Heart left ventricle (tissue), 16 donors: ENCODE measurements at places on chromosomes 16 and 17.

- no peak overlapping the region for H3K27ac ChIP-seq
- no peak for DNase-seq
- H3K4me3 ChIP-seq: no peak overlapping the region
- no peaks in the 10 kb centered on the region for H3K27me3 ChIP-seq
- no peaks in the 10 kb centered on the region for H3K4me1 ChIP-seq
Observed at GRCh38 chr17:66915204-66915611, 49.3 kb upstream of the CACNG4 start.

DNA sequence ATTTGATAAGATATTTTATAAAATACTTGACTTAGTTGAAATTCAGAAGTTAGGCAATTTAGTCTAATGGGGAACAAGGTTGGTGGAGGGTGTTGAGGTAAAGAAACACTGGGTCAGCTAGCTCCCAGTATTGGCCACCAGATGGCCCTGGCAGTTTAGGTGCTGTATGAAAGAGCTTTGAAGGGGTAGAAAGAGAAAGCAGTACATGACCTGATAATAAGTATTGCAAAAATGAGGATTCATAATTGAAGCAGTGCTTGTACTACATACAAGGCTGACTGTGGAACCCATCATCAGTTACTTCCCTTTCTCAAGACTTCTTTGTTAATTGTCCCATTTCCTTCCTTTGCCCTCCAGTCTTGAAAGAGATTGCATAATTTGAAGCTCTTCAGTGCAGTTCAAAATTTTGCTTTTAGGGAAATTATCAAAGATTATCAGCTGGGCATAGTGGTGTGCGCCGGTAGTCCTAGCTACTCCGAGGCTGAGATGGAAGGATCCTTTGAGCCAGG is 29.4 kb downstream of the TANC2 start:
- DNase-seq: no peak
- H3K27me3 ChIP-seq: no peaks in the 10 kb centered on the region
- peaks cover 20% of the 10 kb centered on the region for H3K4me1 ChIP-seq

GRCh38 chr17:7078711-7079110 is 1.3 kb downstream of the CLEC10A start:
- H3K4me1 ChIP-seq: no peaks in the 10 kb centered on the region
- no peak overlapping the region for H3K27ac ChIP-seq
- no peak for DNase-seq
- no peaks in the 10 kb centered on the region for H3K27me3 ChIP-seq
- H3K36me3 ChIP-seq: no peaks in the 10 kb centered on the region
- peak overlapping the region; percentile 35 for H3K4me3 ChIP-seq

DNA sequence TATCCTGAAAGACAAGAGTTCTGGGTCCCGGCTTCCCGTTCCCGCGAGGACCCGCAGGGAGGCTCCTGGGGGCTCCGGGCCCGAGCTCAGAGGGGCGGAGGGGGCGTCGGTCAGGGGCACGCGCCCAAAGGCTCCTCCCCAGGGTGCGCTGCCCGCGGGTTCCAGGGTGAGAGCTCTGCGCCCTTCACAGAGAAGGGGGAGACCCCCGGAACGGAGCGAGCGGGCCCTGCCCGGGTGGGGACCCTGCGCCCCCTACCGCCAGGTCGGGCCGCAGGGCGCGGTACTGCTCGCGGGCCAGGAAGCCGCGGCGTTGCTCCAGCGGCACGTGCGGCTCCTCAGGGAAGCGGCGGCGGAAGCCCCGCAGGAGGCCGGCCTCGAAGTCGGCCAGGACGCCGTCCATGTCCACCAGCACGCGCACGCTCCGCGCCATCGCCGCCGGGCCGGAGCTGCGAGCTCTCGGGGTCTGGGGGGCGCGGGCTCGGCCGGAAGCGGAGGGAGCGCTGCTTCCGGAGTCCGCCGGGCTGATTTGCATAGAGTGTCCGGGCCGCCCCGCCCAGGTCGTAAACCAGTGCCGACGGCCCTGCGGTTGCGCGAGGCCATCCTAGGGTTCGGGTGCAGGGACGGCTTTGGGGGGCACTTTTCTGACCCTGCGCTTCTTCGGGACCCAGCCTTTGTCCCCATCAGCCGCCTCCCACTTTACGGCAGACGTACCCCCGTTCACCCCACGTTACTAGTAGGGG is at the start of gene NT5C:
NT5C (minus strand) TSS at position 465 of the 740 bp plus-strand sequence; CDS start at position 430, 35 bp downstream.
- H3K27ac ChIP-seq: peak within 1 kb of the TSS; percentile 83
- H3K27me3 ChIP-seq: no peaks in the 10 kb centered on the region
- peaks cover 9% of the 10 kb centered on the region for H3K4me1 ChIP-seq

GRCh38 chr17:11991461-11991860 is 5.8 kb downstream of the ZNF18 start:
- H3K4me1 ChIP-seq: peaks cover 7% of the 10 kb centered on the region
- H3K4me3 ChIP-seq: no peak overlapping the region
- no peak overlapping the region for H3K27ac ChIP-seq
- no peak for DNase-seq
- no peaks in the 10 kb centered on the region for H3K27me3 ChIP-seq

DNA sequence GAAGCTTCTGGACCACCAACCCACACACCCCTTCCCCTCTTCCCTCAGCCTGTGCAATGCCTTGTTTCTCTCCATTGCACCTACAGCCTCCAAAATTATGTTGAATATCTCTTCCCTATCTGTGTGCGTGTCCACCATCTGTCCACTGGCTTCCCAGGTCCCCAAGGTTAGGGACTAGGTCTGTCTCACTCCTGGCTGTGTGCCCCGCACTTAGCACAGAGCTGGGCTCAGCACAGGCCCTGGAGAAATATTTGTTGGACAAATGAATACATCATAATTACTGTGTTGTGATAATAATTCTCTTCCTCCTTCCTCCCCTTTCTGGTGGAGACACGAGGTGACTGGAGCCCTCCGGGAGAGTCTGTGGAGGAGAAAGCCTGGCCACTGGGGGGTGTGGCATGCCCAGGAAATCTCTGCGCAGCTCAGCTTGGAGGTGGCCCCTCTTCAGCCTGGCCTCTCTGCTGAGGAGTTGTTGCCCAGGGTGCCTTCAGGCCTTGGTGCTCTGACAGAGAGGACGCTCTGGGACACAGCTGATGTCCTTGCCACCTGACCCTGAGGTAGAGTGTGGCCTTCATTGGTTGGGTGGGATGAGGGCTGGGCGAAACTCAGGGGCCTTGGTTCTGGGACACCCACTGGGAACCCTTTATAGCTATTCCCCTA is 3.3 kb upstream of the BRD7 start:
- DNase-seq: no peak
- H3K4me1 ChIP-seq: peaks cover 14% of the 10 kb centered on the region
- no peaks in the 10 kb centered on the region for H3K36me3 ChIP-seq
- no peak overlapping the region for H3K27ac ChIP-seq

GRCh38 chr17:76998839-76999238 is 130.6 kb downstream of the MGAT5B start:
- peaks cover 35% of the 10 kb centered on the region for H3K27me3 ChIP-seq
- no peak overlapping the region for H3K27ac ChIP-seq
- no peaks in the 10 kb centered on the region for H3K36me3 ChIP-seq
- DNase-seq: no peak
- no peak overlapping the region for H3K4me3 ChIP-seq

DNA sequence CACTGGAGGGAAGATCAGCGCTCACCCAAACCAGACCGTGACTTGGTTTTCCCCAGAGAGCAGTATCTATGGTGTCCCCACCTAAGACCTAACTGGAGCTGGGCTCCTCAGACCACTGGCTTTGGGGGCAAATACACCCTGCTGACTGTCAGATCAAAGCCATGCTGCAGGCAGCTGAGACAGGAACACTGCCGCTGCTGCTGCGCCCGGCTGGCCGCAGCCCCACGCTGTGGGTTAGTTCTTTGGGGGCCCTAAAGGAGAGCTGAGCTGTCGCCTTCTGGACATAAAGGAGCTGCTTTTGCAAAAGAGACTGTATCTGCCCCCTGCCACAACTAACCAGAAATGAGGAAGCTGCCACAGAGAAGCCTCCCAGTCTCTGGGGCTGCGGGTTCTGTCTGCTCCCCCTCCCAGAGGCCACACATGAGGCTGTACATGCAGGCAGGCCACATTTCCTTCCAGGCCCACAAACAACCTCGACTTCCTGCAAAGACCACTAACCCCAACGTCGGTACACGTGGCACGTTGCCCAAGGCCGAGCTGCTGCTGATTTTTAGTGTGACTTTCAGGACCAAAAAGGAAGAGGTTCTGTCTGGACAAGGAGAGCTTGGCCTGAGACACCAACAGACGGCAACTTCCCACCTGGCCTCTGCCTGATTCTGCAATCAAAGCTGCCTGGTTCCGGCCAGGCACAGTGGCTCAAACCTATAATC is 18.2 kb upstream of the ABR start:
- peaks cover 10% of the 10 kb centered on the region for H3K4me1 ChIP-seq
- H3K4me3 ChIP-seq: no peak overlapping the region
- no peaks in the 10 kb centered on the region for H3K36me3 ChIP-seq
- DNase-seq: peak; percentile 90
- H3K27me3 ChIP-seq: no peaks in the 10 kb centered on the region
- no peak overlapping the region for H3K27ac ChIP-seq

DNA sequence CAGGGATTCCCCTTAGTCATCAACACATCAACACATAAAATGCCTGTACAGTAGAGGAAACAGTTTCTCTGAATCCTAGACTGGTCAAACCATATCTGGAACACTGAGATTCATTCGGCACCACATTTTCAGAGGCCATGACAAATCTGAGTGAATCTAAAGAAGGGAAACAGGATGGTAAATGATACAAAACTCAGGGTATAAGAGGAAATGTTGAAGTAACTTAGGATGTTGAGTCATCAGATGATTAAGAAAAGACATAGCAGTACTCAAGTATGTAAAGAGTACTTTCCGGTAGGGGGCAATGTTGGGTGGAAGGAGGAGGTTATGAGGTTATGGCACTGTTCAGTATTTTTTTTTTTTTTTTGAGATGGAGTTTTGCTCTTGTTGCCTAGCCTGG is 358.5 kb upstream of the PMFBP1 start:
- no peak overlapping the region for H3K4me3 ChIP-seq
- no peak for DNase-seq
- no peak overlapping the region for H3K27ac ChIP-seq
- no peaks in the 10 kb centered on the region for H3K36me3 ChIP-seq
- no peaks in the 10 kb centered on the region for H3K4me1 ChIP-seq

DNA sequence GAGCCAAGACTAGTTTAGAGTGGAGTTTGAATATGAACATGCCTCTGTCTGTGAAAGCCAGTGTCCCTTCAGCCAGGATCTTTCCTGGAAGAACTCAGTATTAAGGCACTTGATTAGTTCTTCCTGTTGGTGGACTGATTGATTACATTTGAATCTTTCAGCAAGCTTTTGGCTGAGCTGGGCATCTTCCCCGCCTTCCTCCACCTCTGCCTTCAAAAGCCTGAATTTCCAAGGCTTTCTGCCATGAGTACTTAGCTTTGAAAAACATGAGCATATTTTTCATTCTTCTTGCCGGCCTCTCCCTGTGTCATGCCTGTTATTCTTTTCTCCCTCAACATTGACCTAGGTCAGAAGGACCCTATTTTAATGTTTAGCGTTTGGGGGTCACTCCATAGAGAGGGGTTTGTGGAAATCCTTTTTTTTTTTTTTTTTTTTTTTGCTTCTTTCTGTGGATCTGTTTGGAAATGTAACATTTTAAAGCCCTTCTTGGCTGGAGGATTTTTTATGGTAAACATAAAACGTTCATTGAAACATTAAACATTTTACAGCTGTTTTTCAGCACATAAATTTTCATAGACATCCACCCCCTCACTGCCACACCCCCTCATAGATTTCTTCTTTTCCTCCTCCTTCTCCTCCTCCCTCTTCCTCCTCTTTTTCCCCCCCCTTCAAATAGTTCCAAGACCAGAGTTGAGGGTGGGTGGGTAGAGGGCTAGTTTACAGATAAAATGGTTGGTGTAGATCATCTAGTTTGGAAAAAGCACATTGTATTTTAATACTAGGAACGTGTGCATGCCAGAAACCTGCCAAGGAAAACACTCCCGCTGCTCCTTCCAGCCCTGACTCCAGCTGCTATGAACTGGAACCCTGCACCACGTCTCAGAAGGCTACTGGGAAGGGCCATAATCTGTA is 645.9 kb downstream of the WWOX start:
- H3K4me1 ChIP-seq: no peaks in the 10 kb centered on the region
- H3K27ac ChIP-seq: no peak overlapping the region
- no peak overlapping the region for H3K4me3 ChIP-seq
- no peak for DNase-seq

- no peak overlapping the region for H3K27ac ChIP-seq
- peaks cover 23% of the 10 kb centered on the region for H3K36me3 ChIP-seq
- H3K27me3 ChIP-seq: no peaks in the 10 kb centered on the region
- H3K4me1 ChIP-seq: no peaks in the 10 kb centered on the region
Observed at GRCh38 chr16:74936902-74937560, 47.9 kb downstream of the WDR59 start.

GRCh38 chr16:74724820-74725549 is 24.3 kb upstream of the MLKL start:
- no peaks in the 10 kb centered on the region for H3K36me3 ChIP-seq
- no peak for DNase-seq
- H3K27me3 ChIP-seq: no peaks in the 10 kb centered on the region
- H3K4me1 ChIP-seq: no peaks in the 10 kb centered on the region
- H3K27ac ChIP-seq: no peak overlapping the region
- H3K4me3 ChIP-seq: no peak overlapping the region

DNA sequence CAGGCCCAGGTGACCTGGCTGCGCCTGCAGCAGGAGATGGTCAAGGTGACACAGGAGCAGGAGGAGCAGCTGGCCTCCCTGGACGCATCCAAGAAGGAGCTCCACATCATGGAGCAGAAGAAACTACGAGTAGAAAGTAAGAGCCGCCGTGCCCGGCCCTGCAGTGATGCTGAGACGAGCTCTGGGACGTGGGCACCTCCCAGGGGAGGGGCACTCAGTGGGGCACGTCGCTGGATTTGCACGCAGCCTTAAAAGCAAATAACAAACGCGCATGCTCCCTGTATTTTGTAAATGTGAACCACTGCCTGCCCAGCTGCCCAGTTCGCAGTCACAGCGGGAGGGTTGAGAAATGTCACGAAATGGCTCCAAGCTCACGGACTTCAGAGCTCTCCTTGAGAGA is 15.3 kb upstream of the GAA start:
- H3K27me3 ChIP-seq: no peaks in the 10 kb centered on the region
- H3K36me3 ChIP-seq: no peaks in the 10 kb centered on the region
- H3K27ac ChIP-seq: no peak overlapping the region
- H3K4me3 ChIP-seq: no peak overlapping the region

DNA sequence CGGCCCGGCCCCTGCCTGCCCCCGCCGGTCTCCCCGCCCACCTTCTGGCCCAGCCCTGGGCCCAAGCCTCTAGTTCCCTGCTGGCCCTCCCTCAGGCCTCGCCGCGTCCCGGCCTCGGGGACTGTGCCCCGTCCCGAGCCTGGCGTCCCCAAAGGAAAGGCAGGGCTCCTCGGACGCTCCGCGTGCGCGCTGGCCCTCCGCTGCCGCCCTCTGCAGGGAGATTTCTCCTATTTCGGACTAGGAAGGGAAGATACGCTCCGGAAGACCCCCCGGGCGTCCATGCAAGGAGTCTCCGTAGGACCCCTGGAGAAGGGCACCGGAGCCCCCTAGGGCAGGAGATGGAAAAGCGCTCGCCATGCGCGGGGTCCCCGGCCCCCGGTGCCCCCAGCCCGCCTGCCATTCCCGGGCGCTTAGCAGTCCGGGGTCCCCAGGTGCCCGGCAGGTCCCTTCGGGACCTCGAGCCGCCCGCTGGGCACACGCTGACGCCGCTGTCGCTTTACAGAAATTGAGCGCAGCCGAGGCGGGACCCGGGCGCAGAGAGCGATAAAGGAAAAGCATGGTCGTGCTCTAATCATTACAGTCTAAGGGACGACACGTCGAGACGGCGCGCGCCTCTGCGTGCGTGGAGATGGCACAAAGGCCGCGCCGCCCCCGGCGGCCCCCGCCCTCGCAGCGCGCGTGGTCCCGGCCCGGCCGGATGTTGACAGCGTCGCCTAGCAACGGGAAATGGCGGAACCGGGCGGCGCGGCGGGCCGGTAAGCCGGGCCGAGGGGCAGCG is at the start of gene CCDC40:
CCDC40 (plus strand) TSS at position 706 of the 778 bp plus-strand sequence; CDS start at position 727, 21 bp downstream.
- H3K27me3 ChIP-seq: no peaks in the 10 kb centered on the region
- no peaks in the 10 kb centered on the region for H3K36me3 ChIP-seq
- DNase-seq: peak; percentile 90
- peak within 1 kb of the TSS; percentile 85 for H3K27ac ChIP-seq
- H3K4me3 ChIP-seq: peak within 1 kb of the TSS; percentile 92
